ENCODE measurements at places on chromosomes 5 and 9.

GRCh38 chr5:2149195-2149539, 266.4 kb upstream of the IRX4 start:
- no peak for DNase-seq

DNA sequence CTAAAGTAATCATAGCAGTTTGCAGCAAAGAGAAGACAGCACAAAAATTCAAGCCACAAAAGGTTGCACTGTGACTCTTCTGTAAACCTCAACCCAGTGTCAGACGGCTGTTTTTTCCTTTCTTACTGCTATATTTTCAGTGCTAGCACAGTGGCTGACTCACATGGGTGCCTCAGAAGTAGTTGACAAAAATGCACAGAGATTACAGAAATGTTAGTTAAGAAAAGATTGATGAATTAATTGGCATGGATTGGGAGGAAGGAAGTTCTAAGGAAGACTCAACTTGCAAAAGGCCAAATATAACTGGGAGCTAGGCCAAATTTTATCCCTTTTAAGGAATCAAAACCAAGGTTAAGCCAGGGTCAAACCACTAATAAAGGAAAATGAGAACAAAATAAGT, 43.7 kb upstream of the ITGA1 start:
- DNase-seq: no peak

DNA sequence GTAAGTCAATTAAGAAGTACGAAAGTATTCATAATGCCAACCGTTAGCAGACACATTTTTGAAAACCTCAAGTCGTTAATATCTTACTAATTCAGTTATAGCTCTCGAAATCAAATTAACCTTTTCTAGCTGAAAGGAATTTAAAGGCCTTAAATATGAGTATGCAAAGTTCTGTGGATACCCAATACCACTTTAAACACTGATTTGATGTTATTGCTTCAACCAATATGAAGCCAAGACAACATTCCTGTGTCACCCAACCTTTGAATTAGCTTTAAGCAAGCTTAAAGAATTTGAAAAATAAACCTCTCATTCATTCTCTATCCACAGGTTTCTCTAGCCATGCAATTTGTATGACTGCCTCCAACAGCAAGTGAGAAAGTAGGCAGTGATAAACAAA, 204.5 kb downstream of the MCTP1 start:
- no peak for DNase-seq

- no peak for DNase-seq
These were observed 322.6 kb upstream of the WWC1 start for GRCh38 chr5:167968837-167969236.

DNA sequence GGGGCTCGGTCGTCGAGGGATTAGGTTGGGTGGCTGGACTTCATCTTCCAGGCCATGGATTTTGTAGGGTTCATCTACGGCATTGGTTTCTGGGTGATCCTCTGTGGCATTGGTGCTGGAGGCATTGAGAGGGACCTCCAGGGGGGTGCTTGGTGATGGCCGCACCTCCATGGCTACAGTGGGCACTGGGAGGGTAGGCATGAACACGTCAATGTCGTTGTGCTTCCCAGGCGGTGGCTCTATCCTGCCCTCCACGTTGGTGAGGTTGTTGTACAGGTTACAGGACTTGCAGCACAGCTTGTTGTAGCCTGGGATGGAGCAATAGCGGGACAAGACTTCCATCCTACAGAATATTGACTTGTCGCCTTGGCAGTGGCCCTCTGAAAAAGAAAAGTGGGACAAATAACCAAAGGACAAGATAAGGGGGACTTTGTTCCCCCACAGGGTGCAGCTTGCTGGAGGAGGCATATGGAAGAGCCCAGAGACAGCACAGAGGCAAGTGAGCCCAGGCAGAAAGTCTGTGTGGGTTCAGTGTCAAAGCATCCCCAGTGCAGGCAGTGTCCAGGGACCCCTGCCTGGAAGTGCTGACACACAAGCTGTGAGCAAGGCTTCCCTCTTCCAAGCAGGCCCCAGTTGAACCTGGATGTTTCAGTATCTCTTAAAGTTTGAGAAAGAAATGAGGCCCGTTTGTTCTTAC, 53.9 kb downstream of the ZNF354C start:
- no peak for DNase-seq

- no peak for DNase-seq
These were observed 953 bp downstream of the UBE2QL1 start for GRCh38 chr5:6449465-6450158.

- no peak for DNase-seq
These were observed 88.0 kb downstream of the INIP start for GRCh38 chr9:112629671-112630485.

GRCh38 chr5:154547551-154547950, 69.5 kb upstream of the HAND1 start:
- DNase-seq: no peak
